ENCODE measurements at places on chromosomes 13 and 19. TPM values are rescaled to one million over a fixed set of nuclear protein-coding genes. Genes with fewer than 3 reads are reported as not detected.

DNA sequence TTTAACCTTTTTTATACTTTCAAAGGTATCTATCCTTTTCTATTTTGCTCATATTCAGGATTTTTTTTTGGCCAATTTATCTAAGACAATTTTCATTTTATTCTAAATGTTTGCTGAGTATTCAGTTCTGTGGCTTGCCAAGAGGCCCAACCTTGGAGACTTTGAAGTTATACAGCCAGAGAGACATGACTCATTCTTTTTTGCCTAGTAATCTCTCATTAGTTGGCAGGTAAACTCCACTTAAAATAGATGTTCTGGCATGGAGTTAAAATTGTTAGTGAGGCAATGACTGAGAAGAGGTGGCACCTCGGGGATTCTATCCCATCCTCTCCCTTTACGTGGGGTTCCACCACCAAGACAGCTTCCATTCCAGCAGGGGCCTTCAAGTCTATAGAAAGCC, 213.8 kb downstream of the KCTD12 start:
- H3K27me3 ChIP-seq = no peaks in the 10 kb centered on the region
- H3K4me1 ChIP-seq = no peaks in the 10 kb centered on the region
- no peaks in the 10 kb centered on the region for H3K36me3 ChIP-seq
- no peak overlapping the region for H3K27ac ChIP-seq

DNA sequence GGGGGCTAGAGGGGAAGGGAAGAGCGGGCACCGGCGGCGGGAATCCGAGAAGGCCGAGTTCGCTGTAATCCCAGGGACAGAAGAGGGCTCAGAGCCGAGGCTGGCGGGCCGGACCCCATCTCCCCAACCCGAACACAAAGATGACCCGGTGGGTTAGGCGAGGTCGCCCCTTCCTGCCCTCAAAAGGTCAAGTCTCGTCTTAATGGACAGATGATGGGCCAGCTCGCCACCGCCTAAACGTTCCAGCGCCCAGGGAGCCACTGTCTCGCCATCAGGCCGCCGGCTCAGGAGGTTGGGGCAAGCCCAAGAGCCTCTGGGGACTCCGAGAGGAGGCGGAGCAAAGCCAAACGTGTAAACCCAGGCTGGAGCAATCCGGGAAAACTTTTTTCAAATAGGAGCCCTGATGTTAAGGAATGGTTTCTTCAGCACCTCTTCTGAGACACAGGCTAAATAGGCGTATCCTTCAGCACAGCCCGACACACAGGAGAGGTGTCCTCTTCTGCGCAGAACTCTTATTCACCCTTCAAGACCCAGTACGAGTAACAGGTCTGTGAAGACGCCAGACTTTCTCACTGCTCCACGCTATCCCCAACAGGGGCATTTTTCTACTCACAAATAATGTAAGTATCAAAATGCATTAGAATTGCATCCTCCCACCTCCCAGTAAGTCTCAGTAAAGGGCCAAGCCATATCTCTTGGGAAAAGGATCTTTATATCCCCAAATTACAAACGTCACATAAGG, 6.3 kb upstream of the POU4F1 start:
- H3K27ac ChIP-seq = no peak overlapping the region
- DNase-seq = no peak
- H3K27me3 ChIP-seq = peaks cover 70% of the 10 kb centered on the region
- peak overlapping the region; percentile 56 for H3K4me3 ChIP-seq
- peaks cover 29% of the 10 kb centered on the region for H3K4me1 ChIP-seq
- H3K36me3 ChIP-seq = peaks cover 4% of the 10 kb centered on the region

- peaks cover 100% of the 10 kb centered on the region for H3K4me1 ChIP-seq
- peaks cover 4% of the 10 kb centered on the region for H3K36me3 ChIP-seq
- peak overlapping the region; percentile 80 for H3K27ac ChIP-seq
- H3K27me3 ChIP-seq = no peaks in the 10 kb centered on the region
- no peak overlapping the region for H3K4me3 ChIP-seq
Observed at GRCh38 chr19:38655148-38655824, 7.8 kb downstream of the ACTN4 start.

DNA sequence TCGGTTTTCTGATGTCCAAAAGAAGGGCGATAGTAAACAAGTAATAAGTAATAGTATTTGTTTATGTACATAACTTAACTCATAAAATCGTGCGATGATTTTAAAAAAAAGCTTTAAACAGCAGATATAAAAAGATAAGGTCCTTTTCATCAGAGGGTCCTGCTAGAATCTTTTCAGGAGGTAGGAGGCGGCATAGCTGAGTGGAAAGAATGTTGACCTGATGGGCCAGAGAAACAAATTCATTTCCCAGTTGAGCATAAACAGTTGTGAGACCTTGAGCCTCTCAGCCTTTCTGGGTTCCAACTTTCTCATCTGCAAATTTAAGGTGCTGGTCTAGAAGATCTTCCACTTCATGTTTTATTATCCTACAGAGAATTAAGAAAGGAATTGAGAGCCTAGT, 173.5 kb downstream of the LACC1 start:
- H3K4me1 ChIP-seq = peaks cover 17% of the 10 kb centered on the region
- no peak for DNase-seq
- no peaks in the 10 kb centered on the region for H3K27me3 ChIP-seq
- peak overlapping the region; percentile 58 for H3K27ac ChIP-seq
- no peaks in the 10 kb centered on the region for H3K36me3 ChIP-seq

DNA sequence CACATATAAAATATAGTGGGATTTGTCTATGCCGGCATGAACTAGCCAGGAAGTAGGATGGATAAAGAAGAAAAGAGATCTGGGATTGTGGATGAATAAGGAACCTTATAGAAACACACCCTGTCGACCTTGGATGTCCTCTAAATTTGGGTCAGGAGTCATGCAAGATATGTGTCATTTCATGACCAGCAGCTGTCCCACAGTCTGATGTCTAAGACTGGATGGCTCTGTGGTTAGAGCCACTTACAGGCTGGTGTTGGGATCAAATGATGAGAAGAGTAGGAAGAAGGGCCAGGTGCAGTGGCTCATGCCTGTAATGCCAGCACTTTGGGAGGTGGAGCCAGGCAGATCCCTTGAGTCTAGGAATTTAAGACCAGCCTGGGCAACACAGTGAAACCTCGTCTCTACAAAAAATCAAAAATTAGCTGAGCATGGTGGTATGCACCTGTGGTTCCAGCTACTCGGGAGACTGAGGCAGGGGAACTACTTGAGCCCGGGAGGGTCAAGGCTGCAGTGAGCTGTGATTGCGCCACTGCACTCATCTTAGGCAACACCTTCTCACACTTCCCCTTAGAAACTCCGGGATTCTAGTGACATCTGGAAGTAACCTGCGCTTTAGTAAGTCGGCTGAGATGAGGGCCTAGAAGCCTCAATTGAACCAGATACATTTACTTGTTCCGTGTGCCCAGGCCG, 30.8 kb downstream of the TMED1 start:
- no peak overlapping the region for H3K4me3 ChIP-seq
- H3K27me3 ChIP-seq = no peaks in the 10 kb centered on the region
- peaks cover 97% of the 10 kb centered on the region for H3K36me3 ChIP-seq

- H3K27ac ChIP-seq = no peak overlapping the region
- DNase-seq = peak; percentile 82
- peaks cover 47% of the 10 kb centered on the region for H3K4me1 ChIP-seq
- no peak overlapping the region for H3K4me3 ChIP-seq
- no peaks in the 10 kb centered on the region for H3K36me3 ChIP-seq
Observed at GRCh38 chr19:33395561-33396550, 22.3 kb downstream of the CEBPG start.

DNA sequence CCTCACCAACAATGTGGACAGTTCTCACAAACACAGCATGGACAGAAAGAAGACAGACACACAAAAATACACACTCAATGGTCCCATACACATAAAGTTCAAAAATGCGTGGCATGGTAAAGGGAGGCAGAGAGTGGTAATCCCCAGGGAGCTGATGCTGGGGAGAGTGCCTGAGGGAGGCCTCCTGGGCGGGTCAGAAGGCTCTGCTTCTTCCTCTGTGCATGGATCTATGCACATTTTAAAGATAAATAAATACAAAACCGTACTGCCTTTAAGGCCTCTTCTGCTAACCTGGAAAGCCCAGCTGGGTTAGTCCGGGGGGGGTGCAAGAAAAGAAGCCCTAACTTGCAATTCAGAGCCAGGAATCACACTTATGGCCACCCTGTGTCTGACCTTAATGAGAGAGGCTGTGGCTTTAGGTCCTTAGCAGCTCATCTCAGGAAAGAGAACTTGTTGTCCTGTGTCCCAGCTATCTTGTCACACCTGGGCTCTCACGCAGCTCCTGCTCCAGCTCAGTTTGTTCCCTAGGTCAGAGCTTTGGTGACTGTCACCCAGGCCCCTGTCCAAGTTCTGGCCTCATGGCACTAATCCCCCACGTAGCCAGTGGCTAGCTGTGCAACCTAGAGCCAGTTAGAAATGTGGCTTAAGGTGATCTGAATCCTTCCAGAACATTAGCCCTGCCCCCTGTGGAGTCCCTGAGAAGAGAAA, 28.5 kb downstream of the POP4 start:
- no peak overlapping the region for H3K27ac ChIP-seq
- no peak for DNase-seq
- H3K36me3 ChIP-seq = no peaks in the 10 kb centered on the region
- no peak overlapping the region for H3K4me3 ChIP-seq
- H3K4me1 ChIP-seq = no peaks in the 10 kb centered on the region

DNA sequence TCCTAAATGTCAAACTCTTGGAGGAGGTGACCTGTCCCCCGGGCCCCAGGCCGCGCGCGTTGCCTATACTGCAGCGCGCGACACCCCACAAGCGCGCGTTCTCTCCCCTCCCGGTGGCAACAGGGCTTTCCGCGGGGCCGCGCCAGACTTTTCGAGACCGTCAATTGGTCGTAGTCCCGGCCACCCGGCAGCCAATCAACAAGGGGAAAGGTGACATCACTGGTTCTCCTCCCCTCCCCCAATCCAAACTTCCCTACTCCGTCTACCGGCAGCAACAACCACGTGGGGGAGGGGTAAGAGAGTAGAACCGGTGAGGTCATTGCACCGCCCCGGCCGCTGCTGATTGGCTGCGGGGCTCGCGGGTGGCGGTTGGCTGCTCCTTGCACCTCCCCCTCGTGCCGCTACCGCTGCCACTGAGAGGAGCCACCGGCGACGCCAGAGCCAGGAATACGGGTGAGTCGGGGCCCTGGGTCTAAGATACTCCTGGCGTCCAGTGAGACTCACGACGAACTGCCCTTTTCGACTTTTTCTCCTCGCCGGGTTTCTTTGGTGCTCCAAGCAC, 829 bp upstream of the CIC start:
- H3K4me3 ChIP-seq = peak overlapping the region; percentile 59
- peak overlapping the region; percentile 99 for H3K27ac ChIP-seq
- H3K36me3 ChIP-seq = peaks cover 13% of the 10 kb centered on the region
- peak; percentile 99 for DNase-seq

GRCh38 chr13:107512551-107512950, 702.8 kb downstream of the LIG4 start:
- DNase-seq = no peak
- H3K36me3 ChIP-seq = no peaks in the 10 kb centered on the region
- no peaks in the 10 kb centered on the region for H3K4me1 ChIP-seq
- no peaks in the 10 kb centered on the region for H3K27me3 ChIP-seq
- no peak overlapping the region for H3K4me3 ChIP-seq

DNA sequence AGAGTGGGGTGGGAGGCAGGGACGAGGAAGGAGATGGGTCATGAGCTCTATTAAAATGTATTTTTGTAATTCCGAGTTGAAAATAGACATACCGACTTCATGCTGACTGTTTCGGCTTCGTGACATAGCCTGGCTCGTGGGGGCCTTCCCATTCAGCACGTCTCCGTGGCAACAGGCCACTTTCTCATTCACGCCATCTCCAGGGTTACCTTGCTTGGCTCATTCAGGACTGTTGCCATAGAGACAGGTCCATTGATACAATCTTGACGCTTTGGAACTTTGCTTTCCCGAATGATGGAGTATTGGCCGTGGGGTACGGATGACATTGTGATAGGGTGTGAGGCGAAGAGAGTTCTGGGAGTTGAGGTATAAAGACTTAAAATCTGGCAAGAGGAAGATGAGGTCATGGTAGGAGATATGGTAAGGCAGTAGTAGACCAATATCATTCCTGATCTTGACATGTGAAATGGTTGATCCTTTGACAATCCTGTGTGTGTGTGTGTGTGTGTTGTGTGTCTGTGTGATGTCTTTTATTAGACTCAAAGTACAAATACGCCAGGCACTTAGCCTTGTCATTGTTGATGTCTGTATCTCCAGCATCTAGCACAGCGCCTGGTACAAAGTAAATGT, 97.3 kb downstream of the CACNA1A start:
- H3K27me3 ChIP-seq = peaks cover 4% of the 10 kb centered on the region
- H3K36me3 ChIP-seq = no peaks in the 10 kb centered on the region
- H3K27ac ChIP-seq = no peak overlapping the region
- no peak overlapping the region for H3K4me3 ChIP-seq
- H3K4me1 ChIP-seq = no peaks in the 10 kb centered on the region
- DNase-seq = no peak

DNA sequence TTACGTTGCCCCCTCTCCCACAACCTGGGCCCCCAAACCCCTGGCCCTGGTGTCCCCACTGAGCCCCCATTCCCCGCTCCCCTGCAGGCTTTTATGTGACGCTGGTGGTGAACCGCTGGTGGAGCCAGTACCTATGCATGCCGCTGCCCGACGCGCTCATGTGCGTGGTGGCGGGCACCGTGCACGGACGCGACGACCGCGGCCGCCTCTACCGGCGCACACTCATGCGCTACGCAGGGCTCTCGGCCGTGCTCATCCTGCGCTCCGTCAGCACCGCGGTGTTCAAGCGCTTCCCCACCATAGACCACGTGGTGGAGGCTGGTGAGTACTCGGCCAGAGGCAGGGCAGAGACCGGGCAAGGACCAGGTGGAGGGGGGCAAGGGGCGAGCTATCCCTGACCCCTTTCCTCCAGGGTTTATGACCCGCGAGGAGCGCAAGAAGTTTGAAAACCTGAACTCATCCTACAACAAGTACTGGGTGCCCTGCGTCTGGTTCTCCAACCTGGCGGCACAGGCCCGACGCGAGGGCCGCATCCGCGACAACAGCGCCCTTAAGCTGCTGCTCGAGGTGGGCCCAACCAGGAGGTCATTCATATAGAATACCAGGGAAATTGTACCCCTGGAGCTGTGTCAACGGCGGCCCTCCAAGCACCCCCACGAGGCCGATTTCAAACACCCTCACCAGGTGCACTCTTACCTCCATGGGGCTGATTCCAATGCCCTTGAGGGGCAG, 3.0 kb downstream of the BEST2 start:
- H3K4me1 ChIP-seq = peaks cover 18% of the 10 kb centered on the region
- no peak overlapping the region for H3K27ac ChIP-seq
- DNase-seq = no peak
- no peaks in the 10 kb centered on the region for H3K36me3 ChIP-seq

- peaks cover 97% of the 10 kb centered on the region for H3K36me3 ChIP-seq
- H3K27ac ChIP-seq = no peak overlapping the region
- no peak for DNase-seq
- no peak overlapping the region for H3K4me3 ChIP-seq
Observed at GRCh38 chr13:98004107-98004506, 50.6 kb downstream of the IPO5 start.

The KCNRG gene
- 1.5 TPM for total RNA-seq

The TMEM259 gene
- 167 TPM for total RNA-seq

The MBD3L2 gene
- total RNA-seq = not detected

The SH2D3A gene
- total RNA-seq = 26.0 TPM

The POU4F1 gene
- not detected for total RNA-seq

The IZUMO2 gene
- total RNA-seq = not detected
